ENCODE measurements at places on chromosomes 6 and 20. TPM values are rescaled to one million over a fixed set of nuclear protein-coding genes. Genes with fewer than 3 reads are reported as not detected.

DNA sequence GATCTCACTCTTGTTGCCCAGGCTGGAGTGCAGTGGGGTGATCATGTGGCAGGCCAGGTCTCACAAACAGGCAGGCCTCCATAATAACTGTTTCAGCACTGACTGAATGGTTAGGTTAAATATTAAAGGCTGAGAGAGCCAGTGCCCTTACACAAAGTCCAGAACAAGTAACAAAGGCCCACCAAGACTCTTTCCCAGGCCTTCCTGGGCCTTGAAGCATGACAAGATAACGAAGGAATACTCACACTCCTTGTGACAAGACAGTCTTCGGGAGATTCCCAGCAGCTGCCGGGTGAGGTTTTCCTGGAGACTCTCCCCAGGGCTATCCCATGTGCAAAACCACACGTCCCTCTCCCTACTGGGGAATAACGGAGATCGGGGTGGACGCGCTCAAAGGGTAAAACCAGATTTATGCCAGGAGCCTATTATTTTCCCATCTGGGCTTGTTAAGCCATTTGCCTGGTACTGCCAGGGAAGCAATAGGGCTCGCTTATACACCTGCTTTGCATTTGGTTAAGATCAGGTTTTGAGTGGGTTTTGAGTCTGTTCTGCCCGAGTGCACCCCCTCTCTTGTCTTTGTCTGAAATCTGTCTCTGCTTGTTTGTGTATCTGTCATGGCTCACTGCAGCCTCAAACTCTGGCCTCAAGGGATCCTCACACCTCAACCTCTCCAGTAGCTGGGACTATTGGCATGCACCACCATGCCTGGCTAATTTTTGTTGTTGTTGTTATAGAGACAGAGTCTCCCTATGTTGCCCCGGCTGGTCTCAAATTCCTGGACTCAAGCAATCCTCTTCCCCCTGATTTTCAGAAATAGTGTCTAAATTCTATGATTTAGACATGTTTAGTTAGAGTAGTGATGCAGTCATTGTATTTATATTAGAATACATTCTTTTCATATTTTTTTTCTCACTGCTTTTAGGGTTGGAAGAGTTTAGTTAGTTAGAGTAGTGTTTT is 1.4 kb upstream of the ENPP3 start:
- no peak for DNase-seq

- DNase-seq, result no peak
Observed at GRCh38 chr20:62227977-62228958, 8.2 kb upstream of the HRH3 start.

The SLC22A16 gene
- total RNA-seq, result 0.36 TPM

The PEX3 gene
- 11.4 TPM for total RNA-seq

DNA sequence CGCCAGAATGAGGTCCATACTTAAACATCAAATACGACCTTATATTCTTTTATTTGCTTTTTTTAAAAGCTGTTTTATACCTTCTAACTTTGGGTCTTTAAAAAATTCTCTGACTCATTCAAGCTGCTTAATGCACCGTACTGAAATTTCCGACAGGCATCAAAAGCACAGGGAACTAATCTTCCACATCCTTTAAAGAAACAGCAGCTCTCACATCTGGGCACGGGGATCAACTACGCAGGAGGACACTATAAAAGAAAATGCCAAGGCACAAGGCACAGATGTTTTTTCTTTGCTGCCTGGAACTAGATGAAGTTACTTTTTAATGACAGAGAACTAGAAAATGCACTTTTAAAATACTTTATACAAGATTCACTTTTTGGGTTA is 112.4 kb upstream of the ARG1 start:
- DNase-seq, result no peak

DNA sequence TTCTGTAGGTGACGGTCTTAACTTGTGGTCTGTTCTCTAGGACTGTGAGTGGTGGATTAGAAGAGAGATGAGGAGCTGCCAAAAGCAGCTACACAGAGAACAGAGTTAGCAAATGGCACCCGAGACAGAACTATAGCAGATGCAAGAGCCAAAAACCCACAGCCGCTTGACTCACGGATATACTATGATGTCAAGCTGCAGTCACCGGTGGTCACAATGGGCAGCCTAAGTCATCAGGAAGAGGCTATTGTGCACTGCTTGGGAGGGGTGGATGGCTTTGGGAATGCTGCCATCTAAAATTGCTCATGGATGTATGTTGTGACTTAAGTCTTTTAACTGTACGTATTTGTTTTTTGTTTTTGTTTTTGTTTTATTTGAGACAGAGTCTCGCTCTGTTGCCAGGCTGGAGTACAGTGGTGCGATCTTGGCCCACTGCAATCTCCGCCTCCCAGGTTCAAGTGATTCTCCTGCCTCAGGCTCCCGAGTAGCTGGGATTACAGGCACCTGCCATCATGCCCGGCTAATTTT is at the start of gene GTSF1L:
GTSF1L (minus strand) TSS at position 192 of the 528 bp plus-strand sequence. CDS start 308 bp downstream, outside the sequence.
- DNase-seq, result no peak

GRCh38 chr6:28709478-28710349 is 184.0 kb downstream of the GPX5 start:
- no peak for DNase-seq

DNA sequence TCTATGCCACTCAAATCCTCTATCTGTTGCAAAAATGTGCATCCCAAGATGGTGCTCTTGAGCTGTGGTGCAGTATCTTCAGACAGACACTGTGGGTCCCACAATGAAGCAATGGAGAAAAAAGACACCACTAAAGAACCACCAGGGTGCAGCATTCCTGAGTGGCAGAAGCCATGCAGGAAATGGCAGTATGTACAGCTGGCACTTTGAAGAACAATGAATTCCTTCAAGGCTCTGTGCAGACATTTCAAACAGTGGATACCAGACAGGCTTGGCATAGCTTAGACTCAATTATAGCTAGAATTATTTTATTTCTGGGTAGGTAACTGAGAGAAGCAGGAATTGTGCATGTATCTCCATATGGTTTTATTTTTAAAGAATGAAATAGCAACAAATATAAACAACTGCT is 24.0 kb upstream of the HDAC2 start:
- DNase-seq, result no peak

GRCh38 chr20:24704899-24705298 is 235.5 kb downstream of the SYNDIG1 start:
- no peak for DNase-seq

DNA sequence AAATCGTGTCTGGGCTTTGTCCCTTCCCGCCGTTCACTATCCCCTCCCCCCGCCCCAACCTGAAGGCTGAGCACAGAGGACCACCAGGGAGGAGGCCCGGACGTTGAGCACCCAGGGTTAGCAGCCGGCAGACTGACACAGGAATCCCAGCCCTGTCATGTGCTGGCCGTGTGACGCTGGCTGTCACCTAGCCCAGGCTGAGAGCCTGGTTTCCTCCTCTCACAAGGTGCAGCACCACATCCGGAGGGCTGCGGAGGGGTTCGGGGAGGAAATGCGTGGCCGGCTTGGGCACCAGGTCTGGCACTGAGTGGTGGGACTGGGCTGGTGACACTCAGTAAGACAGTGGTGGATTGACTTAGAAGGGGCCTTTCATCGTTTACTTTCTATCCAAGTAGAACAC is 4.6 kb upstream of the LSM14B start:
- no peak for DNase-seq

- DNase-seq, result no peak
Observed at GRCh38 chr6:106066989-106067388, 19.1 kb upstream of the PRDM1 start.

DNA sequence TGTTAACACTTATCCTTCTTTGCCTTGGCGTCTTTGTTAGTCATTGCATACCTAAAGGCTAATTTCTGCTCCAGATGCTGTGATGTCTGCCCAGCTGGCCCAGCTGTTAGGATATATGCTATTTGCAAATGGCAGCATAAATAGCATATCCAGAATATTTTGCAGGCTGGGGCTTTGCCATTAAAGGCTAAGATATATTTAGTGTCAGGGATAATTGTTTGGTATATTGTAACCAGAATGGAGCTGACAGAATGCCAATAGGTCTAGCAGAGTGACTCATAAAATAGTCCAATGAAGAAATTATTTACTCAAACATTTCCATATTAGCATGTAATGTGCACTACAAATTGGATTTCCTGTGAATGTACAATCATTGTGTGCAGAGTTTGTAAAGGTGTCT is 584.1 kb upstream of the FLRT3 start:
- DNase-seq, result no peak

DNA sequence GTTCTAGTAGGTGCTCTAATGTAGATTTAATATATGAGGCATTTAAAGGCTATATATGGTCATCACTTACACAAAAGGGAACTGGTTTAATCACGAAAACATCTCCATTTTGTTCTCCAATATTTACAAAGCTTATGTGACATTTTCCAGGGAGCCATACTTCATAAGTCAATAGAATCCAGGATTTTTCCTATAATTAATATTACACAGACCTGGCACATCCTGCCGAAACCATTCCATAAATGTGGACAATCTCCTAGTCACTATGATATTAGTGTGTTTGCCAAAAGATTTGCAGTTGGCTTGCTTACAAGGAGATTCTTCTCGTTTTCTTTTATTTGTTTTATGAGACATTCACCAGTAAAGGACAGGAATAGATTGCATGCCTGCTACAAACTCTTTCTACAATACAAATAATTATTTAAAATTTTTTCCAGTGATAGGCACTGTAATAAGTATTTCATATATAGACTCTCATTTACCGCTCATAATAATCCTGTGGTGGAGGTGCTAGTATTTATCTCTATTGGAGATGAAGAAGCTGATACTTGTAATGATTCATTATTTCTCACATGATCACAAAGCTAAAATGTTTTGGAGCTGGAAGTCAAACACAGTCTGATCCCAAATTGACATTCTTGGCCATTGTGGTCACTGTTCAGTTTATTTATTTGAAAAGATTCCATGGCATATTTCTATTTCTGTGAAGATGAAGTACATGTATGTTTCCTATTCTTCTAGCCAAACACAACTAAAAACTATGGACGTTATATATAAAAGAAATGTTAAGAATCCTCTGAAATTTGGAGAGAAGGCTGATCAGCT is 597.0 kb downstream of the HTR1B start:
- no peak for DNase-seq

The OR2H2 gene
- total RNA-seq, result not detected

DNA sequence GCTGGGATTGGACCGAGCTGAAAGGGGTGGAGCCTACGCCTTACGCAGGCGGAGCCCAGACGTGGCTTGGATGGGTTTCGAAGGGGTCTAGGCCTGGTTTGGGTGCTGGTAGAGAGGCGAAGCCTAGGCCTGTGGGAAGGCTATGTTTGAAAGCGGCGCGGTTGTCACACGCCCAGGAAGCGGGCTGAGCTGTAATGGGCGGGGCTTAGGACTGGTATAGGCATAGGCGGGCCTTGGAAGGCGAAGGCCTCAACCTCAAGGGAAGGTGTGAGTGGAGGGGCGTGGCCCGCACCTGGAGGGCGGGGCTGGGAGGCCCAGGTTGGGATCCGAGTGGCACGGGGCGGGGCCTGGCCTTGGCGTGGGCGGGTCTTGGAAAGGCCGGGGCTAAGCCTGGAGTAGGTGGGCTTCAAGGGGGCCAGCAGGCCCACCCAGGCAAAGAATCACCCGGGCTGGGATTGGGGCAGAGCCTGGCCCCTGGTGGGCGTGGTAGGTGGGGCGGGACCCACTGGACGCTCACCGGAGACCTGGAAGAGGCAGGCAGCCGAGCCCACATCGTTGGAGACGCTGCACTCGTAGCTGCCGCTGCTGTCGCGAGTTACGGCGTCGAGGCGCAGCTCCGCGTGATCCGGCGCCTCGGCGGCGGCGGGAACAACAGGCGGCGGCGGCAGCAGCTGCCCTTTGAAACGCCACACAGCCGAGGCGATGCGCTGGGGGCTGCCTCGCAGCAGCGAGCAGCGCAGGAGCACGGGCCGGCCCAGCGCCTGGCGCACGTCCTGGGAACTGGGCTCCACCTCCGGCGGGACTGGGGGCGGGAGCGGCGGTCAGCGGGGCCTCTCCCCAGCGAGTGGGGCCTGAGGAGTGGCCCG is 49.0 kb downstream of the MDGA1 start:
- no peak for DNase-seq

DNA sequence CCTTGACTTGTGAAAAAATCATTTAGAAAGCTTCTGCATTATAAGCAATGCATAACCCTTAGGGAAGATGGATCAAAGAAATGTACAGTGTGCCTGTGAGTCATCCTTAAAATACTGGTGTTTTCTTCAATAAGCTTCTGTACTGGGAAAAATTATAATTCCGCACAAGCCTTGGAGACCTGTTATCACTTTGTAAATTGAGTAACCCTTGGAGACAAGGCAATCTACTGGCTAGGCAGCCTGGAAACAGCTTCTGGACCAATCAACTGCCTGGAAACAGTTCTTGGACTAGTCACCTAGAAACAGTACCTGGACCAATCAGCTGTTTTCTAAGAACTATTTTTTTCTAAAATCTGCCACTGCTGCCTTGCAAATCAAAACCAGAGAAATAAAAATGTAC is 25.8 kb upstream of the RNGTT start:
- DNase-seq, result no peak

- DNase-seq, result no peak
Observed at GRCh38 chr20:42399802-42400201, 781.6 kb upstream of the CHD6 start.

- DNase-seq, result no peak
Observed at GRCh38 chr6:105733556-105734162, 330.8 kb upstream of the PREP start.

- no peak for DNase-seq
Observed at GRCh38 chr6:148426317-148426977, 83.8 kb downstream of the SASH1 start.

GRCh38 chr20:57768519-57768918 is 58.7 kb upstream of the PMEPA1 start:
- peak; percentile 3 for DNase-seq

The PDE7B gene
- total RNA-seq, result 10.3 TPM

DNA sequence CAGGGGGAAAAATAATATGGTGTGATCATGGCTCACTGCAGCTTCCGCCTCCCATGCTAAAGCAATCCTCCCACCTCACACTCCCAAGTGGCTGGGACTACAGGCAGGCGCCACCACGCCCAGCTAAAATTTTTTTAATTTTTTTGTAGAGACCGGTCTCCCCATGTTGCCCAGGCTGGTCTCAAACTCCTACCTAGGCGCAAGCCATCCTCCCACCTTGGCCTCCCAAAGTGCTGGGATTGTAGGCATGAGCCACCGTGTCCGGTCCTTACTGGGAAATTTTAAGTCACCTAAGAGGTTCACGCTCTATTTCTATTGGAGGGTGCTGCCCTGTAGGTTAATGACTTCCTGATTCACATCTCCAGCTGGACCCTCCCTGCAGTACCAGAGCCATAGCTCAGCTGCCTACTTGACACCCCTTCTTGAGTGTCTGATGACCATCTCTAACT is 626 bp upstream of the CDK5RAP1 start:
- no peak for DNase-seq

The TP53TG5 gene
- 0.36 TPM for total RNA-seq

The ZBTB12 gene
- 0.83 TPM for total RNA-seq

DNA sequence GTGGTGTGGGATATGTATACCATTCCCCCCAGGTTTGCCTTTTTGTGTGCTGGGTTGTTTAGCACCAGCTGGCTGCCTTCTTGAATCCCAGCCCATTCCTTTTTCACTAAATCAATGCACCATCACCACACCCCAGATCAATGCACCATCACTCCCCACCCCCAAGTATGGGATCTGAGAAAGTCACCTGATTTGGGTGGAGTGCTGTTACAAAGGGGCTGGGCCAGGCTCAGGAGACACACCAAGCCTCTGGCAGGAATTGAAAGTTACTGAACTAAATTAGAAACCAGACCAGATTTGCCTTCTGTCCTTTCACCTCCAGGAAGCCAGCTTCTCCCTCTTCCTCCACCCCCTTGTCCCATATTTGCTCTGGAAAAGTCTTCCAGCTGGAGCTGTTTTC is 19.6 kb upstream of the PKHD1 start:
- DNase-seq, result no peak

- DNase-seq, result no peak
Observed at GRCh38 chr6:1070085-1070521, 241.8 kb upstream of the FOXQ1 start.

- no peak for DNase-seq
Observed at GRCh38 chr6:95693108-95693507, 115.8 kb downstream of the MANEA start.
